ENCODE measurements at places on chromosomes 6 and 20. TPM values are rescaled to one million over a fixed set of nuclear protein-coding genes. Genes with fewer than 3 reads are reported as not detected.

- DNase-seq: no peak
Observed at GRCh38 chr20:47609001-47609400, 107.3 kb downstream of the NCOA3 start.

GRCh38 chr6:132725947-132726607, 12.2 kb upstream of the VNN1 start:
- no peak for DNase-seq

GRCh38 chr6:31622684-31623091, 2.2 kb downstream of the PRRC2A start:
- no peak for DNase-seq

DNA sequence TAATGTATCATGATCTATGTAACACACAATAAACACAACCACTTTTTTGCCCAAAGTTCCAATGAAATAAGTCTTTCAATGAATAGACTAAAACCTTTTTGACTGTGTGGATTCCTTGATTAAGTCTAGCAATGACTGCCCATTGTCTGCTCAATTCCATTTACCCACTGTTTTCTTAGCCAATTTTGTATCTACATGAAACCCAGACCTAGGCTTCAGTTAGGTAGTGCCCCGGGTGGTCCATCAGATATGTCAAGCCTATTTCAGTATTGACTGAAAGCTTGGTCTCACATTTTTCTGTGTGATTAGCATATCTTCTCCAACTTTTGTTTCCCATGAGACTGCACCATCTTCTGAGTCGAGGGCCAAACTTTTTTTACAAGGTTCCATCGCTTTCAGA, 615.0 kb downstream of the C6orf118 start:
- peak; percentile 17 for DNase-seq

GRCh38 chr20:57900226-57900905, 190.6 kb upstream of the PMEPA1 start:
- DNase-seq: peak; percentile 9

DNA sequence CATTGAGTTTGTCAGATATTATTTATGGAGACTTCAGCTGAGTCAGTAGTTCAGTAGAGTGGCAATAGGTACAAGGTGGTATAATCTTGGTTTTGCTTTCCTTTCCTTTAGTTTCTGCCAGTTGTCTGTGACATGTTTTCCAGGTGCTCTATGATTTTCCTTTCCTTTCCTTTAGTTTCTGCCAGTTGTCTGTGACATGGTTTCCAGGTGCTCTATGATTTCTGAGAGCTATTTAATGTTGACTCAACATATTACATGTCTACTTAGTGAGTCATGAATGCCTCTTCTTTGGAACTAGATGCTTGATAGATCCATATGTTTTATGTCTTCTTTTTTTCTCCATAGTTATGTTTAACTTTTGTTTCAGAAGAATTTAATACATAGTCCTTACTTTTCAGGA, 186.4 kb upstream of the DEFB112 start:
- DNase-seq: no peak

DNA sequence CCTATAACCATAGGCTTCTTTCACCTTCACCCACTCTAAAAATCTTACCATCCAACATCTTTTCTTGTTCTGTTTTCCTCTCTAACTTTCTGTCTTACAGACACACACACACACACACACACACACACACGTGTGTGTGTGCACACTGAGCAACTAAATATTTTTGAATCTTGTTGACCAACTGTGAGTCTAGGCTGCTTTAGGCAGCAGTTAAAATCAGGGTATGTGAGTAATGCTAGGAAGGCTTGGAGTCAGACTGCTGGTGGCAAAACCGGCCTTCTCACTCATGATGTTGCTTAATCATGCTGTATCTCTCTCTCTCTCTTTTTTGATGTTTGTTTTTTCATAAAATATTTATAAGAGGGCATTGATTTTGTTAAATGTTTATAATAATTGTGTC, 103.1 kb upstream of the TBX18 start:
- no peak for DNase-seq

DNA sequence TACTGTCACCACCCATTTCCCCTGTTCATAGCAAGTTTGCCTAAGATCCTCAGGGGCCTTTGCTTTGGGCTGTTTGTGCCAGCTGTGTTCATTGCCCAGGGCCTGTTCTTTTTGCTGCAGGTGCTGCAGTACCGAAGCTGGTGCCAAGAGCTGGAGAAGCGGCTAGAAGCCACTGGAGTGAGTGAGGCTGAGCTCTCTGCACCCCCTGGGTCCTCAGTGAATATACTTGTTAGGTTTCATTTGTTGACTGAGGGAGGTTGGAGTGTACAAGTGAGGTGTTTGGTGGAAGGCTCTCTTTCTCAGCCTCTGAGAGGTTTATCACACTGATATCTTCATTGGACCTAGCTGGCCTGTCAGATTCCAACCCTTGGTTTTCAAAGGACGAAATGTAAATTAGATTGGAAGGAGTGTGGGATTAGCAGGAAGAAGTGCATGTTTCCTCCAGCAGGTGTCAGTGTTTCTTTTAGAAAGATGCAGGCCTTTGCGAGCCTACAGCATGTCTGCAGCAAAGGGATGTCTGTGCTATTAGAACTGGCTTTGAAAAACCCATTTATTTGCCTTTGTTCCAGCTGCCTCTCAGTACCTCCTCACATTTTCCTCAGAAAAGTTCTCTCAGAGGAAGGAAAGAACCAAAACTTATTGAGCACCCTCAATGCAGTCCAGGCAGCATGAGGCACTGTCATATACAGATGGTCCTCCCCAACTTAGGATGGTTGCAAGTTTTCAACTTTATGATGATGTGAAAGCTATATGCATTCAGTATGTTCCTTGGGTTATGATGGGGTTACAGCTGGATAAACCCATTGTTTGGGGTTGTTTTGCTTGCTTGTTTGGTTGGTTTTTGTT, 8.3 kb downstream of the CEP250 start:
- peak; percentile 80 for DNase-seq

GRCh38 chr6:40348591-40348990, 238.6 kb downstream of the LRFN2 start:
- no peak for DNase-seq

MYB gene
- 1.3 TPM for total RNA-seq

DNA sequence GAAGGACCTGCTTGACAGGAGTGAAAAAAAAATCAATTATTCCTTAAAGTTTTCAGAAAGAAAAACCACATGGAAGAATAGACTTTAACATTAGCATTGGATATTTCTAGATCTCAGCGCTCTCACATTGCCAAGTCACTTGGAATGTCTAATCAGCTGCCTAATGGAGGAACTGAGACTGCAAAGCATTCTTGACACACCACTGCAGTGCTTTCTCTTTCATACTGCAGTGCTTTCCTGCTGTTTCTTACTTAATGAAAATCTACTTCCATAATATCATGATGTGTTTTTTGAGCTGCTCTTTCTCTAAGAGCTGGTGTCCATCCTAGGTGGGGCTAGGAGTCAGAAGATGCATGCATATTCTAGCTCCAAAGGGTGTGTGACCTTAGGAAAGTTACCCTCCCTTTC, 20.4 kb upstream of the MCM3 start:
- no peak for DNase-seq

DNA sequence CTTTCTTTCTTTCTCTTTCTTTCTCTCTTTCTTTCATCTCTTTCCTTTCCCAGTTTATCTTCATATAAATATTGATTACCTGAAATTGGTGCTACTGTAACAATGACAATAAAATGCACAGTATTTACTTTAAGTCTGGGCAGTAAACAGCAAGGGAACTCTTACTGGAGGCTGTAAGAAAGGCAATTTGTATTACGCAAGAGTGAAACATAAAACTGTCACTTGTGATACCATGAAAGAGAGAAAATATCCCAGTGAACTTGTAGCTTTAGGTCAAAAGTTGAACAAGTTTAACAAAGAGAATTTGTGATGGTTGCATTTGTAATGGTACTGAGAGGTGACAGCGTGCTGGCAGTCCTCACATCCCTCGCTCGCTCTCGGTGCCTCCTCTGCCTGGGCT, 80.0 kb downstream of the EYS start:
- DNase-seq: no peak

DNA sequence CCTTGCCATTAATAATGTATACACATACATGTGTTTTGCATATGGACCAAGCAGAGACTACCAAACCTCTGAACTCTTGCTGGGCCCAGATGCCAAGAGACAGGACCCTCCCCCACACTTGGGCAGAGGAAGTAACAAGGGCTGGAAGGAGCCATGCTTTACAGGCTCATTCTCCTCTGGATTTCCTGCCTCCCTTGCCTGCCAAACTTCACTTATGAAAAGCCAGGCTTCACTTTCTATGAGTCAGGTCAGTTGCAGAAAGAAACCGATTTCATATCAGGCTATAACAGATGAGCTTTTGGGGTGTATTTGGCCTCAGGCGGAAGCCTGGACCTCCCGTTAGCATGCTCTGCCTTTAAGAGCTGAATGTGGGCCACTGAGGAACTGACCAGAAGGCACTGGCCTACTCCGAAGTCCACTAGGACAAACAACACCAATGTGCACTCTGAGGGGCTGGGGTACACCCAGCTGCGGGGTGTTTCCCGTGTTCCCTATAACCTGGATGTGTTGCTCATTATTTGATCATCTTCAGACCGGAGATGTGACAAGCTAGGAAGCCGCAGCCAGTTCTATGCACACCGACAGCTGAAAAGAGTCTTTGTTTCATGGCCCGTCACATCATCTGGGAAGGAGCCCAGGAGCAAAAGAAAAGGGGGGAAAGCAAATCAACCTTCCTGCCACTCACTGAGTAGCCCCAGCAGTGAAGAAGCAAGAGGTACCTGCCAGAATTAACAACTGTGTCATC, 28.5 kb downstream of the HAO1 start:
- peak; percentile 58 for DNase-seq

DNA sequence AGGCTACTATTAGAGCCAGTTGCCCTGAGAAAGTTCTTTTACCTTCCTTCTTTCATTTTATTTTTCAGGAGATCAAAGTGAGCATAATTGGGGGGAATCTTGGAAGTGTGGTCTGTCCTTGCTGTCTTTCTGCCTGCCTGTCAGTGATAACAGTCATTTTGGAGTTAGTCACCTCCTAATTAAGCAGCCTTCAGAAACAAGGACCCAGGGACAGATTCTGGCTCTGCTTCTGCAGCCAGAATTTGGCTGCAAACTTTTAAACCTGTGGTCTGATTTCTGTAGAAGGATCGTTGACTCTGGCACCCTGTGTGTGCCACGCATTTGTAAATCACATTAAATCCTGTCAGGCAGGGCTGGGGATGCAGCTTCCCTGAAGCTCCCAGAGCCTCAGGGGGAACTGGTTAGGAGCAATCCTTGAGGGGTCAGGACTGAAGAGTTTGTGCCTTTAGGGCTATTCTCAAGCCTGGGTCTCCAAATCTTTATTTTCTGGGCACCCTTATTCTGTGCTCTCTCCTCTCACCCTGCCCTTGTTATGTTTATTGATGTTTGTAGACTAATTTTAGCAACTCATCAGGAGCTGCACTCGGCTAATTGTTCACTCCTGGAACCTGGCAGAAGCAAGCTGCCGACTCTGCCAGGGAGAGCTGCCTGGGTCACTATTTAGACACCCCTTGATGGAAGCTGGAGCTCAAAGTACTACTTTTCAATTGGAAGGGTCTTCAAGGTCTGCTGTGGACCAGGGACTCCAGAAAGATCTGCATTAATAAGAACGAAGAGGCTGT, 6.8 kb downstream of the NOX3 start:
- no peak for DNase-seq

BRPF3 gene
- total RNA-seq: 6.0 TPM

GRCh38 chr6:82095091-82095490, 152.5 kb downstream of the IBTK start:
- DNase-seq: no peak

STX11 gene
- 6.7 TPM for total RNA-seq

DNA sequence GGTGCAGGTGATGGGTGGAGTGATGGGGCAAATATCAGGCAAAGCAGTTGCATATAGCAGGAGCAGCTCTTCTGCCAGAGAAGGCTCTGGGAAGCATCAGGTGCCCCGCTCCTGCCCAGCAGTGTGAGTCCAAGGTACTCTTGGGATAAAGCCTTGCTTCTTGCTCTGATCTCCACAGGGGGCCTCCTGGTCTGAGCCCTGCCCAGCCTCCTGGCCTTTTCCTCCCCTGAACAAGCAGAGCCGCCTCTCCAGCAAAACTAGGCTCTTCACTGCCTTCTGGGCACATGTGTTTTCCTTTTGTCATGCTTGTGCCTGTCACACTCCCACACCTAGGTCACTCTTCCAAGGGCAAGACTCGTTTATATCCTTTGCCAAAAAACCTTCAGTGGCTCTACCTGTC, 34.3 kb downstream of the SIRPA start:
- no peak for DNase-seq

GRCh38 chr20:15708984-15709598, 864.2 kb downstream of the KIF16B start:
- peak; percentile 81 for DNase-seq

HLA-DPA1 gene
- total RNA-seq: 8.7 TPM

GRCh38 chr20:45176526-45177267, 2.0 kb downstream of the PI3 start:
- no peak for DNase-seq

OSTM1 gene
- total RNA-seq: 194 TPM

- no peak for DNase-seq
Observed at GRCh38 chr6:98020222-98020621, 737.2 kb upstream of the MMS22L start.

DNA sequence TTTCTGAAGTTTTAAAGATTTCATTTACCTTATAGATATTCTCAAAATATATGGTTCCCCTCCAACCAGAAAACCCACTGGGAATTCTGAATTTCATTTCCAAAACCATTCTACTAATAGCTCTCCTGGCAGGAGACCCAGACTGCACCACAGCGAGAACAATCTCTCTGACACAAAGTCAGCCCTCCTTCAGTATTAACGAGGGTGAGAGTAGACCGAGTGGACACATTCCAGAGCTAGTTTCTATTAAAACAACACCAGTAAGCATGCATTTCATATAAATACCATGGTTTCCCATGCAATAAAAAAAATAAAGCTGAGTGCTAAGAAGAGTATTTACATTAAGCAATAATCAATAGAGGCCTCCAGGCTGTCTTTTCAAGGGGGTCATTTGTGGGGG, 899.6 kb upstream of the SLC35B3 start:
- no peak for DNase-seq

KCNK17 gene
- not detected for total RNA-seq

GJA1 gene
- total RNA-seq: 0.32 TPM

- DNase-seq: no peak
Observed at GRCh38 chr6:32291543-32291942, 67.7 kb upstream of the NOTCH4 start.

DNA sequence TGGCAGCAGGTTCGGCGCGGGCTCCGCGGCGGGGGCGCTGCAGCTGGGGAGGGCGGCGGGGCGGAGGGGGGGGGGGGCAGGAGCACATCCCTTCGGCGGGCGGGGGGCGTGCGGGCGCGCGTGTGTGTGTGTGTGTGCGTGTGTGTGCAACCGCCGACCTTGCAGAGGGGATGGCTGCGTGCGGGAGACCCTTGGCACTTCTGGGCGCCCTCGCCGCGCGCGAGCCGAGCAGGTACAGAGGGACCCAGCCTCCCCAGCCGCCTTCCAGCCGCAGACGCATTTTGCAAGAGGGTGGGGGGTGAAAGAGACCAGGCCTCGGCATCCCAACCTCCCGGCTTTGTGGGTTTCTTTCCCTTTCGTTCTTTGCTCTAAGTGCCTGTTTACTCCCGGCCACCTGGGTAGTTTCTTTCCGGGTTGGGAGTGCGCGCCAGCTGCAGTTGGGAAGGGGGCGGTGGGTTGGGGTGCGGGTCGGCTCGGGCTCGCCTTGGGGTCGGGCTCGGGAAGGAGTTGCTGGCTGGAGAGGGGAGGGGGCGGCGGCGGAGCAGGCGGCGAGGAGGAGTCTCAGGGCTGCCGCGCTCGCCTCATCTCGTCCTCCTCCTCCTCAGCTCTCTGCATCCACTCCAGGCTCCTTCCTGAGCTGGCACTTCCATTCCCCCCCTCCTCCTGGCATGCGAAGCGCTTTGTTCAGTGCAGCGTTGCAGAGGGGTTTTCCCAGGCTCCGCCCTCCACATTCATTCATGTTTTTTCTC, 620 bp downstream of the HIVEP1 start:
- DNase-seq: peak; percentile 91
